ENCODE measurements at places on chromosomes 4 and X.

DNA sequence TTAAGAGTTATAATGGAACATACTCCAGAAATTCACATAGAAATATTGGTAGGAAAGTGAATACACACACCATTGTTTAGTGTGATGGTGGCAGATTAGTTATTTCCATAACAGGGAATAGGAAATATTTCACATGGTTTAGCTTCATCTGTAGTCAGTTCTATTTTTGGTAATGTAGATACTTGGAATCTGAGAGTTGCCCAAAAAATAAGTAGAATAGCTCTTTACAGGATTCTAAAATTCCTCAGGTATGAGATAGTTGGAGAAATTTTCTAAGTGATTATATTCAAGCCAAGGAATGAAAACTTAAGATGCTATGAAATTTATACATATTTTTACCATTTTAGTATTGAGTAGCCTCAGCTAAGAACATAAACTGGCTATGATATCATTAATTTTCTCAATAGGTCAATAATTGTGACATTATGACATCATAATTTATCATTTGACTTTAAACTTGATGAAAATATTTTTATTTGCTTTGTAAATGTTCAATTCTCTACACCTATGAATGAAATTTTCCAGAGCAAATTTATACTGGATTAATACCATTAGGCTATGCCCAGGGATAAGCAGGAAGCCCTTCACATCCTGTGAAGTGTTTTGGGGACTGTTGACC is 35.8 kb downstream of the CPEB2 start:
- no peak for DNase-seq

DNA sequence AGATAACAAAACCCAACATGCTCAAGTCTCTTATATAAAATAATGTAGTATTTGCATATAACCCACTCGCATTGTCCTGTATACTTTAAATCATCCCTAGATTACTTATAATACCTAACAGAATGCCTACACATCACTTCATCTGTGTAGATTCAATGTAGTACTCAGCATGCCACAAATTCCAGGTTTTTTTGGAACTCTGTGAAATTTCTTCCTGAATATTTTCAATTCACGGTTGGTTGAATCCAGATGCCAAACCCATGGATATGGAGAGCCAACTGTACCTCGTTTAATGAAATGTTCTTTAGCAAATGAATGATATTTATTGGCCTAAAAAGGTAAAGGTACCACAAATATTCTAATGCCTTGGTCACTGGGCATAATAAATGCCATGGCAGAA is 24.8 kb downstream of the CCNI start:
- DNase-seq = no peak

DNA sequence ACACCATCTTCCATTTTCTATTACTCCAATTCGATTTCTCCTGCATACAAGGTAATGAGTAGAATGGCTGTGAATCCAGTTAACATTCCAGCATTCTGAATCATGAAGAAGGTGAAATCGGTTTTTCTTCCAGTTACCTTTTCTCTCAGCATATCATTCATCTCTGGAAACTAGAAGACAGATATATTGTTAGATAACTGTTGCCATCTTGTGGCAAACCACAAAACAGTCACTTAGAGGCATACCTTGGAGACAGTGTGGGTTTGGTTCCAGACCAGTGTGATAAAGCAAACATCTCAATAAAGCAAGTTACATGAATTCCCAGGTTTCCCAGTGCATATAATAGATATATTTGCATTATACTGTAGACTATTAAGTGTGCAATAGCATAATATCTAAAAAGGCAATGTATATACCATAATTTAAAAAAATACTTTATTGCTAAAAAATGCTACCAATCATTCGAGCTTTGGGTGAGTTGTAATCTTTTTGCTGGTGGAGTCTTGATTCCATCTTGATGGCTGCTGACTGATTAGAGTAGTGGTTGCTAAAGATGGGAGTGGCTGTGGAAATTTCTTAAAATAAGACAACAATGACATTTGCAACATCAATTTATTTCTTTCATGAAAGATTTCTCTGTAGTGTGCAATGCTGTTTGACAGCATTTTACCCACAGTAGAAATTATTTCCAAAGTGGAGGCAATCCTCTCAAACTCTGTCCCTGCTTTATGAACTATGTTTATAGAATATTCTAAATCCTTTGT is 82.1 kb downstream of the SLC39A8 start:
- no peak for DNase-seq

DNA sequence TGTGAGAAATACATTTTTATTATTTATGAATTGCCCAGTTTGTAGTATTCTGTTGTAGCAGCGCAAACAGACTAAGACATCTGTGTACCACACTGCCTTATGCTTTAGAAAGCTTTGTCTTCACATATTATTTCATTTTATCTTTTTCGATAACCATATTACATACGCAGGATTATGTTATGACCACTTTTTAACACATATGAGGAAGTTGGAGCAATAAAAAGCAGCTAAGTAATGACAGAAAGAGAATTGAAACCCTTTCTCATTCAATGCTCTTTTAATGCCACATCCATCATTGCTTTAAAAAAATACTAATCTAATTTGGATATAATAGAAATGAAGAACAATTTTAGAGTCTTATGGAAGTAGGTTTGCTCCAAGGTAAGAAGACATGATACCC is 99.7 kb downstream of the CT47B1 start:
- DNase-seq = no peak
